ENCODE measurements at places on chromosomes 2 and 18.

DNA sequence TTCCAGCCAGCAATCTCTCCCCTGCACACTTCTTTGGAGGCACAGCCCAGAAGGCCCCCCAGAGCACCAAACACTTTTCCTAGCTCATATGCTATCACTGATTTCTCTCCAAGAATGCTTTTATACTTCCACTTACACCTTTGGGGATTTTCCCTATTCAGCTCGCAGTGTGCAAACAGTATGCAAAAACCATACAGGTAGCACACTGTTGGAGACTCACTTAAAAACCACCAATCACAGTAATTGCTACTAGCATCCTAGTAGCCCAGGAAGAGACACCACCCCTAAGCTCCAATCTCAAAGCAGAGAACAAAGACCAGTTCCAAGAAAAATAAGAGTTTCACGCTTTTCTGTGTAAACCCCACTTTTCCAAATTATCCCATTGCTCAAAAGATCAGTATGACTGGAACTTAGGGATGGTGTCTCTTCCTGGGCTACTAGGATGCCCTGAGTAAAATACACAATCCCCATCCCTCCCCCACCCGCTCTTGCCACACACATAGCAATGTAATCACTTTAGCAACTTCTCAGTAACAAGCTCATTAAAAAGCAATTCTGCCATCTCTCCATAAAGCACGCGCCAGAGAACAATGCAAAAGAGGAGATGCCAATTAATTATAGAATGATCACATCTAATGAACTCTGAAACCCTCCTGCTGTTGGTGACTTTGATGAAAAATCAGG, 43.0 kb downstream of the KLF7 start:
- no peak for DNase-seq

DNA sequence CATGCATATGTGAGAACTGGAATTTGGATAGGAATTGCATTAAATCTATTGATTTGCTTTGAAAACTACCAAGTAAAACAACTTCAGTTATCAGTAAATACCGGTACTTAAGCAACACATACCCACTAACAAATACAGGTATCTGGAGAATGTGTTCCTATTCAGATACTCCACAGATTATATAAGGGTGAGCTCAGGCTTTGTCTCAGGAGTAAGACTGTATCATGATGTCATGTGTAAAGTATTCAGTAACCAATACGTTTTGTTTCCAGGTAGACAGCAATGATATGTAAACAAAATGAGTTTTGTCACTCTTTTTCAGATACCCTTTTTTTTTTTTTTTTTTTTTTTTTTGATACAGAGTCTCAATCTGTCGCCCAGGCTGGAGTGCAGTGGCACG, 74.8 kb downstream of the DSC3 start:
- no peak for DNase-seq

DNA sequence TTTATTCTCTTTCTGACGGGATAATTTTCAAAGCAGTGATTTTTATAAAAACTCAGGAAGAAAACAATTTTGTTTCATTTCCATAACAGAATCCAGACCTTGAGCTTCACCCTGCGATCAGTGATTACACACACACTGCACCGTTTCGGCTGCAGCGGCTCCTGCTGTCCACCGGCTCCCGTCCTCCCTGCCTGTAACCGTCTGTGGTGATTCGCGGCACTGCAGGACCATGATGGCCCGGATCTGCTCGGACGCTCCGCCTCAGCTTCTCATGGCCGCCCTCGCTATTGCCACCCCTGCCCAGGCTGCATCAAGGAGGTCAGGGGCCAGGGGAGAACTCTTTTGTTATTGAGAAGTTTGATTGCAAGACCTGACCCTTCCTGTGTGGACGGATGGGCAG, 246.1 kb downstream of the TWIST2 start:
- DNase-seq, result no peak

DNA sequence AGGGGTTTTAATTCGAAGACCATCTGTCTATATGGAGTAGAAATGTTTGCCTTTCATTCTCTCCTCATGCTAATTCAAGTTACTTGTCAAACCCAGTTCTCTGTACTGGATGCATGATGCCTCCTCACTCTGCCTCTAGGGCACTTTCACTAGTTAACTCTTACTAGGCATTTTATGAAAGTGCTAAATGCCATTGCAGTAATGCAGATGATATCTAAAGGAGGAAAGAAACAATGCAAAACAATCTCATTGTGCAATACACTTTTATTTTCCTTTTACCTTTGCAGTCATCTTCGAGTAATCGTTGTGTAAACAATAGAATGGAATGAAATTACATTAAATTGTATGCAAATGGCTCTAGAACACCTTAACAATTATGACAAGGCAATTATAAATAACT, 293.6 kb downstream of the STK39 start:
- no peak for DNase-seq

DNA sequence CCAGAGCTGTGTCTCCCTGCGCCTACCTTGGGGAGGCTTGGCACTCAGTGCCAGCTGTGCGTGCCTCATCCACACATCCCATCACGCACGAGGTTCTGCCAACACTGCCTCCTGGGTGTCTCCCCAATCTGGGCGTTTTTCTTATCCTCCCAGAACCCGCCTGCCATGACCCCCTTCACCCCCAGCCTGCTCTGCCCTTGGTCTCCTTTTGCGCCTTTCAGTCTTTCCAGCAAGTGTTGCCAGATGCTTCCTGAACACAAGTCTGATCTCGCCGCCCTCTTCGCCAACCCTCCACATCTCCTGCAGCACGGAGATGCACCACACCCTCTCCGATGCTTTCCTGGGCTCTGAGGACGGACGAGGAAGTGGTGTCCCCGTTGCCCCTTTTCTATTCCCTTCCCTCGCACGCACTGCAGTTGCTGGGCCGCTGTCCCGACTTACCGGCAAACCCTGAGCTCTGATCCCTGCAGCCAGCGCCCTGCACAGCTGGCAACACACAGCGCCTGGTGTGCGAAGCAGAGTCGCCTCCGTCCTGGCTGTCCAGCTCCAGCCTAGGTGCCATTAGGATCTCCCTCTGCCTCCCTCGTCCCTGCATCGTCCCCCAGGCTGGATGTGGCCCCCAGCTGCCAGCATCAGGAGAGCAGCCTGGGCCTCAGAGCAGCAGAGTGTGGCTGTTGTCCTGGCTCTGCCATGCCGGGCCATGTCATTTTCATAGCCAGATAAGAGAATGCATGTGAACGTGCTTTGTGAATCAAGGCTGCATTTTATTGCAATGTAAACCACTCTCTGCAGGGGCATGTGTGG, 22.6 kb upstream of the ALLC start:
- DNase-seq, result no peak

- DNase-seq, result no peak
Measured at GRCh38 chr2:5693287-5694201, 1.4 kb downstream of the SOX11 start.

DNA sequence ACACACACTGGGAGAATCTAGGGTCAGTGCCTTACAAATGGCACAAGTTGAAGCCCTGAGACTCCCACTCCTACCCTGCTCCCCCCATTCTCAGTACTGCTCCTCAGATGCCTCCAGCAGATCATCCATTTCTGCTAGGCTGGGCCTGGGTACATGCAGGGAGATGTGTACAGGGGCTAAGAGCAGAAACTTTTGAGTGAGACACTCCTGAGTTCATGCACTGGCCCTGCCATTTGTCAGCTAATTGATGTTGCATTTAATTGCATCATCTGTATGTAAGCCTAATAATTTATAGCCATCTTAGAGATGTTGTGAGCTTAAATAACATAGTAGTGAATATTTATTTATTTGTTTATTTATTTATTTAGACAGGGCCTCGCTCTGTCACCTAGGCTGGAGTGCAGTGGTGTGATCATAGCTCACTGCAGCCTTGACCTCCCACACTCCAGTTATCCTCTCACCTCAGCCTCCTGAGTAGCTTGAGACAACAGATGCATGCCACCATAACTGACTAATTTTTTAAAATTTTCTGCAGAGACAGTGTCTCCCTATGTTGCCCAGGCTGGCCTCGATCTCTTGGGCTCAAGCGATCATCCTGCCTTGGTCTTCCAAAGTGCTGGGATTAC, 4.8 kb upstream of the CASP8 start:
- DNase-seq, result no peak

DNA sequence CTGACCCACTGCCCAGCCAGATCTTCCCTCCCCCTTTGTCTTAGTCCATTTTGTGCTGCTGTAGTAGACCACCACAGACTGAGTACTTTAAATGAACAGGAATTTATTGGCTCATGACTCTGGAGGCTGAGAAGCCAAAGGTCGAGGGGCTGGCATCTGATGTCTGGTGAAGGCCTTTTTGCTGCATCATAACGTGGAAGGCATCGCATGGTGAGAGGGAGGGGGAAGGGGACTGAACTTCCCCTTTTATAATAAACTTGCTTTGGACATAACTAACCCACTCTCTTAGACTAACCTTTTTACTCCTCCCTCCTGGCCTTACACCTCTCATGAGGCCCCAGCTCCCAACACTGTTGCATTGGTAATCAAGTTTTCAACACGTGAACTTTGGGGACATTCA, 83.8 kb downstream of the MAP4K4 start:
- no peak for DNase-seq

GRCh38 chr18:32891130-32891529, 118.3 kb upstream of the KLHL14 start:
- DNase-seq, result no peak

DNA sequence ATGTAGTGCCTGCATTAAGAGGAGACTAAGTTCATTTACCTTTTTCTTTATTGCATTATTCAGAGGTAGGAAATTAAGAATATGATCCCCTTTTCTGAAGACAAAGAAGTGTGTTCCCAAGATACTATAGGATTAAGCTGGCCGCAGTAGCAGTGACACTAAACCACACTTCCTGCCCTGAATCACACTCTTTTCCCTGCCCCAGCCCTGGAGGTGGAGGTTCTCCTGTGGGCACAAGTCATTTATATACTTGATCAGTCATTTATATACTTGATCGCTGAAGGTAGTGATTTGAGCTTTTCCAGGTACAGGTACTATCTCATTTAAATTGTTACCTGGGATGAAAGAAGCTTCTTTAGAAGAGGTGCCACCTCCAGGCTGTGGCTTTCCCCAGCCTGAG, 78.6 kb downstream of the ARMC9 start:
- no peak for DNase-seq

DNA sequence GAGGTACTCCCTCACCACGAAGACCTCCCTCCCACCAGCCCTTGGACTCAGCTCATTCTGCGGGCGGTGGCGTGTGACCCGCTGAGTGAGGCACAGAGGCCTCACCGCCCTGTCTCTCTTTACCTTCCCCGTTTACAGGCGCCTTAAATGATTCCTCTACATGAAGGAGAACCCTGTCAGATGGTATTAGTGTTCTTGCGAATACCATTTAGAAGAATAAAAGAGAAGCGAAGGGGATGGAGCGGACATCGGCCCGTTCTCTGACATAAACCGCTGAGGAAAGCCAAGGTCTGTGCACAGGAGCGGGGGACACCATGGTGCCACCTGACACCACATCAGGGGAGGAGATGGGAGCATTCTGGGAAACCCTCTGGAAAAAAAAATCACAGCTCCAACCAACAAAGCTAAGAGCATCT, 179.8 kb downstream of the HDAC4 start:
- DNase-seq, result no peak
